ENCODE measurements at places on chromosomes 12 and 14.

DNA sequence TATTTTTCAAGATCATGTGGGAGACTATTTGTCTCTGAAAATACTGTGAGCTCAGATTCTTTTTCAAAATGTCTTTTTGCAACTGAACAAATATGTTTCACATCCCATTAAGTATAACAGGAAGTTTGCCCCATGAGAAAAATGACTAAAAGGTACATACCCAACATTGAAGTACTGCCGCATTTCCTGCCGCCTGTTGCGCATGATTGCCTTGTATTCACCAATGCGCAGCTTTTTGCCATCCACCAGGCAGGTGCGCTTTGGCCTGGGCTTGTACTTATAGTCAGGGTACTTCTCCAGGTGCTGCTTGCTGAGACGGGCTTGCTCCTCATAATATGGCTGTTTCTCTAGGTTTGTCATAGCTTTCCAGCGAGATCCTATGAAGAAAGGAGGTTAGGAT is 413.2 kb downstream of the SOX5 start:
- DNase-seq = no peak

- DNase-seq = no peak
Measured at GRCh38 chr12:22242726-22243125, 91.8 kb downstream of the ST8SIA1 start.

- no peak for DNase-seq
Measured at GRCh38 chr12:92581604-92582003, 121.2 kb upstream of the PLEKHG7 start.

DNA sequence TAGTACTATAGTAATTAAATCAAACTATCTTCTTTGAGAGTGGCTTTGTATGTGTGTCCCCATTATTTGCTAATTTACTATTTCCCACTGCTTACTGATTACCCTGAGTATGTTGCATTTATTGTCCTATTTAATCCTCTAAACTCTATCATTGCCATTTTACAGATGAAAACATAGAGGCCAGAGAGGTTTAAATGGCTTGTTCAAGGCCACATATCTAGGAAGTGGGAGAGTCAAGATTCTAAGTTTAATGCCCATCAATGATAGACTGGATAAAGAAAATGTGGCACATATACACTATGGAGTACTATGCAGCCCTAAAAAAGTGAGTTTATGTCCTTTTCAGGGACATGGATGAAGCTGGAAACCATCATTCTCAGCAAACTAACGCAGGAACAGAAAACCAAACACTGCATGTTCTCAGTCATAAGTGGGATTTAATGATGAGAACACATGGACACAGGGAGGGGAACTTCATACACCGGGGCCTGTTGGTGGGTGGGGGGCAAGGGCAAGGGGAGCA is 419.7 kb downstream of the ZFP36L1 start:
- DNase-seq = no peak

DNA sequence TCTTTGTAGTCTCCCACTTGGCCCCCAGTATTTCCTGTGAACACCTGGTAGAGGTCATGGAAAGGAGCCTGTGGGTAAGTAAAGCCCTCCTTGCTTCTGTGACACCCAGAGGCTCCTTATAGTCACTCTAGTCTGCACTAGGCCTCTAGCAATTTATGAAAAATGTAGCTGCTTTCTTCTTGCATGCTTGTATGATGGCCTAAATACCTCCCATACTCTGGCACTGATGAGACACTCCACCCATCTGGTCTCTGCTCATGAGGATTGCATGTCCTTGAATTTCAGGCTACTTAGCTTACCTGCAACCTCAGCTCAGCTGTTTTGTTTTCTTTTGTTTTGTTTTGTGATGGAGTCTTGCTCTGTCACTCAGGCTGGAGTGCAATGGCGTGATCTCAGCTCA is 4.6 kb upstream of the A2ML1 start:
- DNase-seq = no peak

DNA sequence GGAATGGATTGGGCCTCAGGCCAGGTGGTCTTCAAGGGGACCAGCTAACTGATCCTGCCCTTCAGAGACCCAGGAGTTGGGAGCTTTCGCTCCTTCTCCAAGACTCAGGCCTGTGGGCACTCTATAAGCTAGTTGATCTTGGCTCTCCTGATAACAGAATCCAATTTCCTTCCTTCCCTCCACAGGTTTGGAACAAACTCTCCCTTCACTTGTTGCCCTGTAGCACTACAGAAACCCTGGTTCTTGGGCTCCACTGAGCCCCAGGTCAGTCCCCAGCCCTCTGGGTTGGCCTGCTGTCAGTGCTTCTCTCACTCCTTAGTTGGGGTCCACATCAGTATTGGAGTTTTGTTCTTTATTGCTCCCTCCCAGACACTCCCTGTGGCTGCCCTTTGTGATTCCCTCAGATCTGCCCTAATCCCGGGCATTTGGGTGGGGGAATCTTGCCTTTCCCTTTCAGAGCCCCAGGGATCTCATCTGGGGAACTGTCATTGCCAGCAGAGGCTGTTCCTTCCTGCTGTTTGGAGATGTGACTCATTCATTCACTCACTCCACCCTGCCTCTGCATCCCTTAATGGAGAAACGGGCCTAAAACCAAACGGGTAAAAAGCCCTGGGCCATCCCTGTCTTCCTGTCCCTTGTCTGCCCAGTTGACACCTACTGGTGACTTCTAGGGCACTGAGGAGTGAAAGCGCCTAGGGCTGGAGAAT is 4.4 kb upstream of the GPD1 start:
- no peak for DNase-seq

- DNase-seq = no peak
Measured at GRCh38 chr14:59028476-59029202, 159.8 kb upstream of the DAAM1 start.

DNA sequence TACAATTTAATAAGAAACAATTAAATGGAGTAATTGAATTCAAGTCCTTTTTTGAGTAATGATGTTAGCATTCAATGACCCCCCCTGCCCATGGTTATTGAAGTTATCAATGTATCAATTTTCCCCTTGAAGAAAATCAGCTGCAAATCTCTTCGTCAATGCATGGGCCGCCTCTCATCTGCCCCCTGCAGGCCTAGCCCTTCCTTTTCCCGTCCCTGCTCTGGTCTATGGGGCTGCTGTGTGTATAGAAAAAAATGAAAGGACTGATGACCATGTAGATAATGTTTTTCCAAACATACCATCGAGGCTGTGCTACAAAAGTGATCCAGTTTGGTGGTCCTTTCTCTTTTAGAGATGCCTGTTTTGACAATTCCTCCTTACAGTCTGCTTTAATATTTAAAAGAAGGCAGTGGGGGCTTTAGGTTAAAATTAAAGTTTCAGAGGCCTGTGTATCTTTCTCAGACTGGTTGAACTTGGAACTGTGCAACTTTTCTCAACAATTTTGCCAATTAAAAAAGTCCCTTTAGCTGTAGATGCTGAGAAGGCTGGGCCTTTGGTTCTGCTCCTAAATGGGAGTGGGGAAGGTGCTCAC is 98.4 kb downstream of the APAF1 start:
- DNase-seq = peak; percentile 43

DNA sequence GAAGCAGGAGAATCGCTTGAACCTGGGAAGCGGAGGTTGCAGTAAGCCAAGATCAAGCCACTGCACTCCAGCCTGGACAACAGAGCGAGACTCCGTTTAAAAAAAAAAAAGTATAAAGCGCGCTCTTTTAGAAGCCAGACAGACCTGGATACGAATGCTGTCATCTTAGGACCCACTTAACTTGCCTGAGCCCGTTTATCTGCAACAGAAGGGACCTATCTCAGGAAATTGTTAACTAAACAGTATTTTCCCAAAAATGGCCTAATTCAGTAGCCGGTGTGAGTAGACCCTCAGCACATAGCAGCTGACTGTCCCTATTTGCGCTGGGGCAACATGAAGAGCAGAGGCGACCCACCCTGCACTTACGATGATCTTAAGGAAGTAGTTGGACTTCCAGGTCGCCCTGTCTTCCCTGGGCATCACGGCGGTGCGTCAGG is 529 bp downstream of the RPLP0 start:
- no peak for DNase-seq

DNA sequence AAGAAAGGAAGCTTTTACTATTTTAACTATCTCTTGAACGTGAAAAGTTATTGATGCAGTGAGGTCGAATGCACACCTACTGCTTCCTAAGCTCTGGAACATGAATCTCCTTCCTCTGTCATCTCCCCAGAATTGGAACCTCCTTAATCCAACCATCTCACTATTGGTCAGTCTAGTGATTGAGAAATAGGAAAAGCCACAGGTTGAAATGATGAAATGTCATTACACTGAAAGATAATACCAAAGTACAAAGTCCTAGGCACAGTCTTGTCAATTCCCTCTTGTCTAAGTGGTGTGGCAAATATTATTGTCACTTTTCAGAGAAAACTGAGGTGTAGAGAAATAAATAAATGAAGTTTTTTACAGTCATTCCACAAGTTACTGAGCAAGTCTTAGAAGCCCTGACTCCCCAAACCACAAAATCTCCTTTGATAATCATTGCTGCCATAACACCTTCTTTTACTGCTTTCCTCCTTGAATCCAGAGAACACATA is 19.5 kb upstream of the HIGD1C start:
- no peak for DNase-seq

GRCh38 chr12:51823875-51824565 is 24.5 kb downstream of the FIGNL2 start:
- DNase-seq = no peak

- DNase-seq = peak; percentile 63
Measured at GRCh38 chr12:27424631-27425230, 21.8 kb upstream of the SMCO2 start.

DNA sequence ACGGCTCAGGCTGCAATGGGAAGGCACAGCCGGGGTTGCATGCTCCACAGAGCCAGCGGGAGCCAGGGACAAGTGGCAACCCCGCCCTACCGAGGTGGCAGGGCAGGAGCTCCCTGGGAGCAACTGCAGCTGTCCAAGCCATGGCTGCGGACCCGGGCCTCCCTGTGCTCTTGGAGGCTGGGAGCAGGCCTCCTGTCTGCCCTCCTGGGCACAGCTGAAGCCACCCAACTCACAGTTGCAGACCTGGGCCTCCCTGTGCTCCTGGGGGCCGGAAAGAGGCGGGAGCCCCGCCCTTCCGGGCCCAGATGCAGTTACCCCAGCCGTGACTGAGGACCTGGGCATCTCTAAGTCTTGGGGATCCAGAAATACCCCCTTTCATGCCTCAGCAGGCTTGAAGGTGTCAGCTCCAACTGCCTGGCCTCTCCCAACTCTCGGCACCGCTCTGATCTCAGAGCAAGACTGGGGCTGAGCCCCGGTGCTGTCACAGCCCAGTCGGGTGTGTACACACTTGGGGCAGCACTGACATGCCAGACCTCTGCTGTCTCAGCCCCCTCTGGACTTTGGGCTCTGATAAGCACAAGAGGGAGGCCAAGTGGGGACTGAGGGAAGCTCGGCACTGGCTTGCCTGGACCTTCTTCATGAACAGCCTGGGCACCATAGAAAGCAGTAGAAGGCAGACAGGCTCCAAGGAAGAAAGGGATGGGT is 7.5 kb upstream of the RASSF9 start:
- DNase-seq = no peak

- DNase-seq = no peak
Measured at GRCh38 chr12:62922539-62922938, 12.4 kb downstream of the PPM1H start.

GRCh38 chr14:87529081-87529480 is 463.9 kb downstream of the GALC start:
- DNase-seq = no peak

DNA sequence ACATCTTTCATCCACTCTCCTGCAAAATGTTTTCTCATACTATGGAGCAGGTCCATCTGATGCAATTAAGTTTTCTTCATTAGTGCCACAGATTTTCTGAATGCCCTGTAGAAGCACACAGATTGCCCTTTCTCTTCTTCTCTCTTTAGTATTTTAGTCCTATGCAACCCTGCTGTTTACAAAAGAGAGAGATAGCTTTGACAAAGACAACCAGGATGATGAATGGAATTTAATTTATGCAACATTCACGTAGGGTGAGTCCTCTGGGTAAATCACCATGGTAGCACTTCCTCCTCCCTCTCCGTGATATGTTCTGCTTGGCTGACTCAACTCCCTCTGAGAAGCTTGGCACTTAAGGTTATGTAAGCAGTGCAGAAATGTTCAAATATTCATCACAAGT is 400.9 kb upstream of the PDE3A start:
- peak; percentile 50 for DNase-seq

- DNase-seq = no peak
Measured at GRCh38 chr12:1553536-1553935, 40.8 kb downstream of the FBXL14 start.

- no peak for DNase-seq
Measured at GRCh38 chr14:83196236-83196635, 1662.6 kb upstream of the SEL1L start.

GRCh38 chr12:2319737-2320506 is 267.1 kb downstream of the CACNA1C start:
- peak; percentile 80 for DNase-seq

GRCh38 chr12:13343375-13343774 is 146.8 kb downstream of the EMP1 start:
- no peak for DNase-seq

GRCh38 chr14:103521951-103522563 is 573 bp downstream of the CKB start:
- no peak for DNase-seq

DNA sequence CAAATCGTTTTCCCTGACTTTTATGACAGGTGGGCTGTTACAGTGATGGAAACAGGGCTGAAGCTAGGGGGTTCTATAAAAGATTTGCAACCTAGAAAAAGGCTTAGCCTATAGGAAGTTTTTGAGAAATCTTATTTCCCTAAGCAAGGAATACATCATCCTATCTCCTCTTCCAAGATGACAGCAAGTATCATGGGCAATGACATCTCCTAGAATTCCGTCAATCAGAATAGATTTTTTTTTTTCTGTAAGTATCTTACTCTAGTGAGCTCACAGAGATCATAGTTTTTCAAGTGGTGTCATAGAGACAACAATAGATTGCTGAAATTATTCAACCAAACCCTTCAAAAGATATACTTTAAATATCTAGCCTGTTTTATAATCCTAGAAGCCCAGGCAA is 108.8 kb downstream of the MYF5 start:
- no peak for DNase-seq

- no peak for DNase-seq
Measured at GRCh38 chr12:109100741-109101140, 3.3 kb downstream of the UNG start.

- DNase-seq = no peak
Measured at GRCh38 chr14:48563489-48563888, 888.1 kb upstream of the MDGA2 start.

DNA sequence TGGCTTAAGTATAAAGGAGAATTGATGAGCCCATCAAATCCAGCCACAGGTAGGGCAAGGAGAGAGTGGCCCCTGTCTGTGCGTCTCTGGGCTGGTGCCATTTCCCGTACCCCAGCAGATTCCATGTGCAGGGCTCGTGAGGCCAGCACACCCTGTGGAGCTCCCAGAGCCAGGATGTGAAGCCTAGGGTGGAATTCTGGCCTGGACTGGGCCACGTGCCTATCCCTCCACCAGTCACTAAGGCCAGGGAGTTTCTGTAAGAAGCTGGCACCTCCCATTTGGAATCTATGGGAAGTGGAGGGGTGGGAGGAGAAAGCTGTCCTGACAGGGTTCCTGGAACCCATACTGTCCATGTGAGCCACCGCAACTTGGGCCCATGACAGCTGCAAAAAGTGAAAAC is 148.5 kb downstream of the FOXN3 start:
- no peak for DNase-seq

GRCh38 chr12:101663298-101663697 is 34.1 kb upstream of the CHPT1 start:
- DNase-seq = no peak

- DNase-seq = no peak
Measured at GRCh38 chr12:120094485-120094884, 22.1 kb downstream of the RAB35 start.
